ENCODE measurements at places on chromosomes 7 and 10. TPM values are rescaled to one million over a fixed set of nuclear protein-coding genes. Genes with fewer than 3 reads are reported as not detected.
A peak's percentile ranks its signal among the peaks of the same experiment; 100 is the strongest.

- no peak for DNase-seq
Observed at GRCh38 chr10:95745501-95745900, 10.5 kb upstream of the ENTPD1 start.

DNA sequence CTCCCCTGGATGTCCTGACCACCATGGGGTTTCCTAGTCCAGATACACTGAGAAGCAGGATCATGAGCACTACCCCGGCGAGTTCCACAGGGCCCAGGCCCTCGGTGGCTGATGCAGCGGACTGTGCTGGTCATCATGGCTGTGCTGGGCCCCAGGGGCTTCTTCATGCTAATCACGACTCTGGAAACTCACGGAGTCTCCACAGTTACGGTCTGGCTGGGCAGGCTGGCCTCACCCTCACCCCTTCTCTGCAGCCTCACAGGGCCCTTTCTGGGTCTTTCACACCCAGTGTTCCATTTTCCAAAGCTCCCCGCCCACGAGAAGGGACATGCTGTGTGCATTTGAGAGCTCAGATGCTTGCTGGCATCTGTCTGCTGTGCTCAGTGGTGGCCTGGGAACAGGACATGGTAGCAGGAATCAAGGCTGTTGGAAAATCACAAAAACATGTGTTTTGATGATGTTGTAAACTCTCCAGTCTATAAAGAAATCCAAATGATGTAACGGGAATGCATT is 119.0 kb downstream of the PTPN20 start:
- DNase-seq, result peak; percentile 5

- DNase-seq, result no peak
Observed at GRCh38 chr7:41847606-41848005, 144.7 kb upstream of the INHBA start.

- DNase-seq, result no peak
Observed at GRCh38 chr7:139943401-139943800, 114.3 kb downstream of the TBXAS1 start.

CACNB2 gene
- not detected for total RNA-seq

ADIRF gene
- not detected for total RNA-seq

UTF1 gene
- total RNA-seq, result not detected

FKBP6 gene
- total RNA-seq, result not detected

DNA sequence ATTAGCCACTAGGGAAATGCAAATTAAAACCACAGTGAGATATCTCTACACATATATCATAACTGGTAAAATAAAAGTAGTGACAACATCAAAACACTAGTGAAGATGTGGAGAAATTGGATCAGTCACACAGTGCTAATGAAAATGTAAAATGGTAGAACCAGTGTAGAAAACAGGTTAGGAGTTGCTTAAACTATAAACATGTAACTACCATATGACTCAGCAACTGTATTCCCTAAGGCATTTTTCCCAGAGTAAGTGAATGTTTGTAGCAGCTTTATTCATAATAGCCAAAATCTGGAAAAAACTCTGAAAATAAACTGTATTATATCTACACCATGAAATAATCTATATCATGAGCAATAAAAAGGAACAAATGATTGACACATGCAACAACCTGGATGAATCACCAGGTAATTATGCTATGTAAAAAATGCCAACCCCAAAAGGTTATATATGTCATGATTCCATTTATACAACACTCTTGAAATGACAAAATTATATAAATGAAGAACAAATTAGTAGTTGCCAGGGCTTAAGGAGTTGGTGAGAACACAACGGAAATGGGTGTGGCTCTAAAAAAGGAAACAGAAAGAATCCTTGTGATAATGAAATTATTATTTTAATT is 22.8 kb downstream of the SLC25A40 start:
- no peak for DNase-seq
